Amniotic epithelial cell (primary cell): ENCODE measurements at places on chromosomes 2 and 18.

- DNase-seq: peak; percentile 92
These were observed 20.1 kb downstream of the ARID5A start for GRCh38 chr2:96556441-96557330.

GRCh38 chr2:1653956-1654695, 90.2 kb downstream of the PXDN start:
- DNase-seq: peak; percentile 81

GRCh38 chr18:59249199-59249774, 24.0 kb downstream of the RAX start:
- peak; percentile 77 for DNase-seq

GRCh38 chr2:65397122-65397521, 35.3 kb downstream of the SPRED2 start:
- DNase-seq: peak; percentile 30

- no peak for DNase-seq
These were observed 88.8 kb upstream of the RPRM start for GRCh38 chr2:153567367-153567766.

DNA sequence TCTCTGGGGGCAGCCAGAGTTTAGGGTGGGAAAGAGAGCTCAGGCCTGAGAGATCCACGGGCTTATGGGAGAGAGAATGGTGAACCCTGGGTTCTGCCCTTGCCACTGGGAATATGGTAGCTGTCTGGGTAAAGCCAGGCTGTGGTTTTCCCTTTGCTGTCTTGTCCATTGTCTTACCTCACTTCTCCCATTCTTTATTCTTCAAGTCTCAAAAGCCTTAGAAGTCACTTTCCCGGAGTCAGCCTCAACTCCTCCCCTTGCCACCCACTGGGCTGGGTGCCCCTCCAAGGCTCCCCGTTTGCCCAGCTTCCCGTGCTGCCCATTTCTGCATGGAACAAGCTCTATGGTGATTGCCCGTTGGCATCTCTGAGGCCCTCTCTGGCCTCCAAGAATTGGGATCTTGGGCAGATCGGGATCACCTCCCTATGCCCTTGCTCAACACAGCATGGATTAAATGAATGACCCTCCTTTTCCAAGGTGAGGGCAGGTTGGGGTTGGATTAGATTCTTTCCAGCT, 228.2 kb downstream of the HAUS1 start:
- no peak for DNase-seq

GRCh38 chr2:64157792-64158191, 13.6 kb upstream of the PELI1 start:
- DNase-seq: peak; percentile 56

DNA sequence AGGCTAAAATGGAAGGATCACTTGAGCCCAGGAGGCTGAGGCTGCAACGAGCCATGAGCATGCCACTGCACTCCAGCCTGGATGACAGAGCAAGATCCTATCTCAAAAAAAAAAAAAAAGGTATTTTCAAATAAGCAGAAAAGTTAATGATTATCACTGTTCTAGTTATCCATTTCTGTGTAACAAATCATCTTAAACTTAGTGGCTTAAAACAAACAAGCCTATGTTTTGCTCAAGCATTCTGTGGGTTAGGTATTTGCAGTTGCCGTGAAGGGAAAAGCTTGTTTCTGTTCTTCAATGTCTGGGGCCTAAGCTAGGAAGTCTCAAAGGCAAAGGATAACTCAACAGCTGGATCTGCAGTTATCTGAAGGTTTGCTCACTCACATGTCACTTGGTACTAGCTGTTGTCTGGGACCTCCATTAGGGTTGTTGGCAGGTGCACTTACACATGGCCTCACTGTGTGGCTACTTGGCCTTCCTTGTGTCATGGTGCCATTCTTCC, 14.1 kb downstream of the MFF start:
- no peak for DNase-seq

GRCh38 chr2:179021258-179021657, 28.7 kb downstream of the CCDC141 start:
- DNase-seq: no peak

- DNase-seq: peak; percentile 49
These were observed 4.8 kb downstream of the DHRS9 start for GRCh38 chr2:169073963-169074751.
